Caco-2 (cell line): ENCODE measurements at places on chromosomes 5 and 9. TPM values are rescaled to one million over a fixed set of nuclear protein-coding genes. Genes with fewer than 3 reads are reported as not detected.

DNA sequence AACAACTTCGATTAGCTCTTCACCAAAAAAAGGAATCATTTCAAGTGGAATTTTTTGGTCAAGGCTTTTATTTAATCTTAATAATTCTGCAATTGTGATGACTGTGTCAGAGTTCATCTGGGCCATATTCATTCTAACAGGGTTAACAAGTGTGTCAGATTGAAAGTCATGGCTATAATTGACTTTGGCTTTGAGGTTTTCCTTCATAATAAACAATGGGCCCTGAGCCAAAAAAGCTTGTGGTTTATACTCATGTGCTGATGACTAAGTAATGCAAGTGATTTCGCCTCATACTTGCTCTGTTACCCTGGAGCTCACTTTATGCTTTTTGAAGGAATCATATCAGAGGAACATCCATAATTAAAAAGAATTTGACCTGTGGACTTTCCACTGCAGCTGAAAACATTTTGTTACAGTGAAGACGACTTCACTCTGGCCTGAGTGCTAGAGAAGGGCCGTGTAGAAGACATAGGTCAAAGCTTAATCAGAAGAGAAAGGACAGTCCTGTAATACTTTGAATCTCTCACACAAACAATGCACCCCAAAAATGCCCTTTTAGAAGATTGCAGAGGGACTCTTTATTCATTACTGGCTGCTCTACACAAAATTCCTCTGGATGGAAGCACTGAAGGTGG, 101.7 kb downstream of the GDNF start:
- no peak overlapping the region for H3K4me3 ChIP-seq
- no peaks in the 10 kb centered on the region for H3K27me3 ChIP-seq
- no peaks in the 10 kb centered on the region for H3K4me1 ChIP-seq
- DNase-seq, result no peak
- H3K36me3 ChIP-seq, result no peaks in the 10 kb centered on the region; the same call in 1 of the 2 replicates
- no peak overlapping the region for H3K27ac ChIP-seq

The OGN gene
- not detected in 2 replicates for total RNA-seq

GRCh38 chr9:91720751-91721705, 229.0 kb downstream of the ROR2 start:
- H3K27me3 ChIP-seq, result no peaks in the 10 kb centered on the region
- no peak overlapping the region for H3K4me3 ChIP-seq
- H3K27ac ChIP-seq, result no peak overlapping the region
- peak; percentile 83 for DNase-seq
- H3K36me3 ChIP-seq, result no peaks in the 10 kb centered on the region

The PPP1R26 gene
- total RNA-seq, result 23.7 and 24.3 TPM in 2 replicates

GRCh38 chr5:92581249-92581648, 999.8 kb downstream of the NR2F1-AS1 start:
- H3K4me3 ChIP-seq, result no peak overlapping the region
- H3K27me3 ChIP-seq, result no peaks in the 10 kb centered on the region
- no peak for DNase-seq
- no peaks in the 10 kb centered on the region for H3K4me1 ChIP-seq
- H3K36me3 ChIP-seq, result no peaks in the 10 kb centered on the region

GRCh38 chr5:167578977-167579692, 712.3 kb upstream of the WWC1 start:
- no peak for DNase-seq
- H3K27ac ChIP-seq, result no peak overlapping the region
- no peaks in the 10 kb centered on the region for H3K4me1 ChIP-seq
- no peaks in the 10 kb centered on the region for H3K36me3 ChIP-seq
